ENCODE measurements at places on chromosomes 3 and 15.

- no peak for DNase-seq
These were observed 417.8 kb upstream of the TPM1 start for GRCh38 chr15:62624547-62625378.

GRCh38 chr3:134885877-134886621, 91.0 kb downstream of the EPHB1 start:
- no peak for DNase-seq

DNA sequence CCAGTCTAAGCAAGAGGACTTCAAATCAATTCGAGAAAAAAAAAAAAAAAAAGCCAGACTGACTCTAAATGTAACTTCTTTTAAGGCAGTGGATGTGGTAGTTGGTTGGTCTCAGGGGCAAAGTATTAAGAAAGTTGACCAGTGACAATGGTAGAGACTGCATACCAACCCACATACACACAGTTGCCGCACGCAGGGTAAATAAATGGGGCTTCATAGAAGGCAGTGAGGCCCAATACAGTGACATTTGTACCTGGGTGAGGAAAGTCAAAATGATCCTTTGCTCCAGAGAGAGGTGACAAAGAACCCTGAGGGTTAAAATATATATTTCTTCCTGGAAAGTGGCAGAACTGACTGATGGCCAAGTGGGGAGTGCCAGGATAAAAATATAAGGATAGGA, 100.8 kb upstream of the MEX3B start:
- DNase-seq: no peak

DNA sequence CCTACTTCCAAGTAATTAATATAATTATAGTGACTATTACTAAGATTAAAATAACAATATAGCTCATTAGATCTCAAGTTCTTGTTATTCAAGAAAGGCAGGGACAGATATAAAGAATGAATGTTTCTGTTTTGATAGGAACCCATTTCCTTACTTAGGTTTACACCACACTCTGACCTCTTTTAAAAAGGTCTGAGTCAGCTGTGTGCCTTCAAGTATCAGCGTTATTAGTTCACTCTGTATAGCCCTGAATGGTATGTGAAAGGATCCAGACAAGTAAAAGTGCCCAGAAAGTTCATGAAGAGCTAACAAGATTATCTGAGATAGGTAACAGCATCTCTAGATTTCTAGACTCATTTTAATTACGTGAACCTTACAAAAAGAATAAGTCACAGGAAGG, 28.9 kb downstream of the PDCD10 start:
- DNase-seq: no peak

DNA sequence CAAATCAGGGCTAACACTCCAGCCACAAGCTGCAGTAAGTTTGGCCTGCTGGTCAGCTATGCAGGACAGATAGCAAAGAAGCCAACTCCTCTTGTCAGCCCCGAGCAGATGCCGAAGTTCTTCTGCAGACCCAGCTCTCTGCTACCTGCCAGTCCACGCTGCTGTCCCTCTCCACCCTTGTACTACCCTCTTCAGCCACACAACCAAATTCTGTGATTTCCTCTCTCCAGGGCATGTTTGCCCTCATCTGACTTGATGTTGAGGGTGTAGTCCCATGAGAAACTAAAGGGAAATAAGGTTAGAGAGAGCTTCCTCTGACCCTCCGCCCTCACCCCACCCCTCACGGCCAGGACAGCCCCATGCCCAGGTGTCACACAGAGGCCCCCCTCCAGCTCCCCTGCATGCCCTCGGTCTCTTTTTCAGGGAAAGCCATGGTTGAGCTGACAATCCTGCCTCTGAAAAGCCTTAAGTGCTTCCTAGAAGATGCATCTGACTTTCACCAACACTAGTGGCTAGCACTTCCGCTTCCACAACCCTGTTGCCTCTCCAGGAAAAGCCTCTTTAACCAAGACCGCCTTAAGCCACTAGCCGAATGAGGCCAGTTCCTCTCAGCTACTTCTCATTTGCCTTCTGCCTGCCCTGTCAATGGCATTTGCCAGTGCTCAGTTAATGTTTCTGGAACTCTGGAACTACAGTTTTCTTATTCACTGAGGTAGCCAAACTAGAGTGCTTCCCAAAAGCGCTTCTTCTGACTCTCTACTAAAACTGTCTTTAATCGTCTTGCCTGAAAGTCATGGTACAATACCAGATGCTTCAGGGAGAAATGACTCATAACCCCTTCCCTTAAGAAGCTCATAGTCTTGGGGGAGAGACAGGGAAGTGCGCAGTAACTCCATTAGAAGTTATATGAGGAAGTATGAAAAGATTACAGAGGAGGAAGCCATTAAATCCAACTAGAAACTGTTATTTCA, 300.4 kb upstream of the STT3B start:
- no peak for DNase-seq

DNA sequence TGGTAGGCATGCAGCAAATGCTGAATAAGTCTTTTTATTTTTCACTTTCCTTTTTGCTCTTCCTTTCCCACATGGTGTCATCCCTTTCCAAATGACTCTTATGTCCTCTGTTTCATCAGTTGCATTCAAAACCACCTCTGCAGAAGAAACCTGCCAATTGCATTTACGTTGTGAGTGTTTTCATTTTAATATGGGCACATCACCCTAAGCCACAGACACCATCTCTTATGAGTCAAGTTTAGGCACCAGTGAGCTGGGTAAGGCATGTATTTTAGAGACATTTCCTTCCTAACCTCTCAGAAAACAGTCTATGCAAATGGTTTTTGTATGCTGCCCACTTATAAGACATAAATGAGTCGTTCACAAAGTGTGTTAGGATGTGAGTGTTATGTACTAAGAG, 223.3 kb upstream of the ADAMTS9 start:
- DNase-seq: no peak

- no peak for DNase-seq
These were observed 139.7 kb downstream of the CD47 start for GRCh38 chr3:107951126-107951525.

DNA sequence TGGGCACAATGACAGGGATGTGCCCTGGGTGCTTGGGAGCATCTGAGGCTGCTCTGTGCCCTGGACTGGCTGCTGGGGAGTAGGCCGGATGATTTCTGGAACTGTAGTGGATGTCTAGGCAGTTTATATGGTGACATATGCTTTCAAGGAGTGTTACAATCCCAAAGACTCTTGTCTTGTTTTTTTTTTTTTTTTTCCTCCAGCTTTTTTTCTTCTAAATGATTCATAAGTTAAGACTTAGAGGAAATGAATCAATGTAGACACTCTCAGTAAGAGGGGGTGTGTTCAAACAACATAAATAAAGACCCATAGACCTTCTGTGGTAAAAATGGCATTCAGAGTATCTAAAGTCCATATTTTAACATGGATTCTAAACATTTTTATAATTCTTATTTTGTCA, 706.1 kb upstream of the GOLIM4 start:
- no peak for DNase-seq

DNA sequence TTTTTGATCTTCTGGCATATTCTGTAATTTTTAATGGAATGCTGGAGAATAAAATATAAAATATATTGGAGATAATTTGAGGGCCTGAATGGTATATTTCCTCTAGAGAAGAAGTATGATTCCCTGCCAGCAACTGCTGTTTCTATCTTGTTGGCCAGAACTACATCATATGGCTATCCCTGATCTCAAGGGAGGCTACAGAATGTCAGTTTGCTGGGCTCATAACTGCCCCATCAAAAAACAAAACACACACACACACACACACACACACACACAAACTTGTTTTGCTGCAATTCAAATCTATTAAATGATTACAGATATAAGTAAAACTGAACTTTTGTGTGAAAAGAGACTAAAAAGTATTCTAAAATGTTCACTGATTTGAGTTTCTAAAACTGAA, 51.0 kb downstream of the RASA2 start:
- no peak for DNase-seq

GRCh38 chr15:59166166-59166565, 40.5 kb upstream of the LDHAL6B start:
- DNase-seq: no peak

- DNase-seq: no peak
These were observed 352.8 kb upstream of the SEMA6D start for GRCh38 chr15:47364230-47365141.

- DNase-seq: no peak
These were observed 16.7 kb upstream of the WNT7A start for GRCh38 chr3:13896473-13897154.

- no peak for DNase-seq
These were observed 109.1 kb downstream of the RFTN1 start for GRCh38 chr3:16404349-16404895.

DNA sequence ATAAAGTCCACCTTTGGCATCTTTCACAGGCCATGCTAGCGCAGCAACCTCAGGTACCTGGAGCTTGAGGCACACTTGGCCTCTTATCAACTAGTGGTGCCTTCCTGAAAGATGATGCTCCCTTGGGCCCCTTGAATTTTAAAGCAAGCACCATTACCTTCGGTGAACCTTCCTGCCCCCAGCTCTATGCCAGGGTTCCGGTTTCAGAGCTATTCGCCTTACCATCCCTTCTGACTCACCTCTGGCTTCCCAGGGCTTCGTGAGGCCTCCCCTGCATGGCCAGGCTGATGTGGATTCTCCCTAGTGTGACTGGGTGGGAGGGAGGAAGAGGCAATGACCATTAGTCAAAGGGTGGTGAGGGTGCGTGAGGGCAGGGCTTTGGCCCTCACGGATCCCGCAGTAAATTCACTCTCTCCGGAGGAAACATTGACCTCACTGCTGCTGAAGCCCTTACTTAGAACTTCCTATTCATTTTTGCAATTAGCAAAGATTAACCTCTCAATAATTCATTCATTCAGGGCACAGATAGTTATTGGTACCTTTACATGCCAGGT, 16.3 kb downstream of the BHLHE40 start:
- DNase-seq: no peak

DNA sequence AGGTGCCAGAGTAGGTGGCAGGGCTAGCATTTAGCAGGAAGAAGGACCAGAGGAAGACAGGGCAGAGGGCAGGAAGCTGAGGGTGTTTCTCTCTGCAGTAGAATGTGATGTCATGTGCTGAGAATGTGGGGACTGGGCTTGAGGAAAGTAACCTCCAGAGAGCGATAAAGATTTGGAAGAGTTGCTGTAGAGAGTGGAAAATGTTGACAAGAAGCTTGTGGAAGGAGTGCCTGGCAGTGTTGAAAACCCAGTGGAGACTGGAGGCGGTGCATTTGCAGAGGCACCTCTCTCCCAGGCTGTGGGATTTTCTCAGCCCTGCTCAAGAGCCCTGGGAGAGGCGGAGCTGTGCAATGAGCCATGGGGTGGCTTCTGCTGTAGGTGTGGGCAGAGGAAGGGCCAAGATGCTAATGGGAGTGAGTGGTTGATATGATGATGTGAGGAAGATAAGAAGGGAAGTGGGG, 54.8 kb downstream of the MESD start:
- no peak for DNase-seq

- DNase-seq: no peak
These were observed 160.3 kb downstream of the ANXA2 start for GRCh38 chr15:60237446-60237845.

- DNase-seq: no peak
These were observed 40.4 kb downstream of the NME9 start for GRCh38 chr3:138289260-138289659.

DNA sequence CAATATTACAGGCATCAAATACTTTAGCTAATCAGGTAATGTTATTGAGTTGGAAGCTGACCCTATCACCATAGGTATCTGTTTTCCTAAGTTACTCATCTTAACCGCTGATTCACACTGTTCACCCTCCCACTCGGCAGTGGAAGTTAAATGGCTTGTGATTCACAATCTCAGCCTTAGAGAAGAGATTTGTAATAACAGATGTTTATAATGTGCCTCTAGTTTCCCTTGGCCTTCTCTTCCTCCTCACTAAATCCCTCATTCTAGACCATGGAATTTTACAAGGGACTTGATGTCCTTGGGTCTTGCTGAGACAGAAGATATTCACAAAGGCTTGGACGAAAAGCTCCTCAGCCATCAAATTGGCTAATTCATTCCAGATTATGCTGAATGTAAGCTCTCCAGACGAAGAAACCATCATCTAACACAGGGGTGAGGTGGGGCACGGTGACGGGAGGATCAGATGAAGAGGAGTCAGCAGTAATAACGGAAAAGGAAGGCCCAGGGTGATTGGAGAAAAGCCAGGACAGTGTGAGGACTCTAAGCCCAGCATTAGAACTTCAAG, 931.7 kb downstream of the MCTP2 start:
- DNase-seq: no peak

GRCh38 chr15:101314336-101315125, 19.5 kb upstream of the SNRPA1 start:
- DNase-seq: no peak

GRCh38 chr3:189084620-189085019, 87.2 kb upstream of the TPRG1 start:
- no peak for DNase-seq

DNA sequence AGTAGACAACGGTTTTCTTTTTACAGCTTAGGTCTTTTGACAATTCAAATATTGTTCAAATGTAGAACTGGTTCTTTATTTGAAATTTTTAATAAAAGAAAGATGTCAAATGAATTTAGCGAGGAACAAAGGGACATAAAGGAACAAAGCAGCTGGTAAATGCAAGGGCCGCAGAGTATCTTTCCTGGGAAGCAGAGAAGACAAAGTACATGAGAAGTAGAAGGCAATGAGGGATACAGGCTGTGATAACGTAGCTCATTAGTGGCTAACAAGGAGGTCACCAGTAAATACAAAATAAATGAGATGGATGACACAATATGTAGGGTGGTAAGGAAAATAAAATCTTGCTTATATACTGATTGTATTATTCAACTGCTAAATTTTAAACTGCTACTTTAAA, 762.8 kb downstream of the VGLL3 start:
- no peak for DNase-seq

DNA sequence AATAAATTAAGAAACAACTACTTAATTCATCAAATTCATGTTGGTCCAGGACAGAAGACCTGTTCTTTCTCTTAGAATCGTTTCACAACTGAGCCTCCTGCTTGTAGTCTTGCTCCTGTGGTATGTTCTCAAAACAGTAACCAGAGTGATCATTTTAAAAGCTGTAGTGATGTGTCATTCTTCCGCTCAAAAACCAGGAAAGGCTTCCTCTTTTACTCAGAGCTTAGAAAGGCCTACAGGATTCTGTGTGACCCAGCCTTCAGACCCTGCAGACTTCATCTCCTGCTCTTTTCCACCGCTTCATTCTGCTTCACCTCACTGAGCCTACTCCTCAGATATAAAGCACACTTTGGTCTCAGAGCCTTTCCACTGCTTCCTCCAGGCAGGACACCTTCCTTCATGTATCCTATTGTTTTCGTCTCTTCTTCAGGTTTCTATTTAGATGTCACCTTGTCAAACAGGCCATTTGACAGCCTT, 22.7 kb downstream of the ST6GAL1 start:
- no peak for DNase-seq

DNA sequence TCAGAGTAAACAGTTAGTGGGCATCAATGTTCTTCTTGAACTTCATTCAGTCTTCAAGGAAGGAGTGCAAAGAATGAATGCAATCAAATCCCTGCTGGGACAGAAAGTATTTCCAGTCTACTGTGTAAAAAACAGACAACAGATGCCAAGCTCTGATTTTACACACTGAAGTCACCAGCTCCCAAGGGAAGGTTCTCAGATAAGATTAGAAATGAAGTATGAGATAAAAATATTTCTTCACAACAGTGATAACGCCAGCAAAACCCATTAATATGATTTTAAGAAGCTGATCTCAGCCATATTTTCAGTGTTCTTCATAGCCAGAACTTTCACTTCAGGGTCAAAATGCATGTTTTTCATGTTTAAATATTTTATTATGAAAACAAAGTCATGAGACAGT, 265.6 kb downstream of the CTNNB1 start:
- DNase-seq: no peak

GRCh38 chr3:142027300-142027699, 122.0 kb downstream of the TFDP2 start:
- no peak for DNase-seq

GRCh38 chr3:10841100-10841499, 25.1 kb downstream of the SLC6A11 start:
- DNase-seq: no peak
